ENCODE measurements at places on chromosomes 3 and 15. TPM values are rescaled to one million over a fixed set of nuclear protein-coding genes. Genes with fewer than 3 reads are reported as not detected.

GRCh38 chr15:79339588-79340314 is 28.8 kb downstream of the TMED3 start:
- peak; percentile 42 for DNase-seq

DNA sequence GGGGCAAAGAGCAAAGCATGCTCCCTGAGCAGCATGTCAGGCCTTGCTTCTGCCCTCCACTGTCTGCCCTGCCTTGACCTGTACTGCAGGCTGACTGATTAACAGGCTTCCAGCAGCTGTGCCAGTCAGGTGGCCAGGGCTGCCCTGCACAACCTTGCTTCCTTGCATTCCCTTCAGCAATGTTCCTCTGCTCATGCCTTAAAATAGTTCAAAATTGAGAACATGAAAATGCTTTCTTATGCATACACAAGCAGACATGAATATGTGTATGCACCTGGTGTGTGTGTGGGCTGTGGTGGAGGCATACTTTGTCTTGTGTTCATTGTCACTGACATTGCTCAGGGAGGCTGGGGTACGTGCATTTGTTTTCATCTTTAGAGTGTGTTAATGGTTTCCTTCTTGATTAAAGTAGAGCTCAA is 1.2 kb upstream of the SLC22A13 start:
- no peak for DNase-seq

The GOLGA8K gene
- not detected for total RNA-seq

GRCh38 chr3:99607151-99607550 is 31.2 kb upstream of the COL8A1 start:
- DNase-seq = no peak

- DNase-seq = no peak
Measured at GRCh38 chr3:137205394-137206045, 247.7 kb downstream of the IL20RB start.

DNA sequence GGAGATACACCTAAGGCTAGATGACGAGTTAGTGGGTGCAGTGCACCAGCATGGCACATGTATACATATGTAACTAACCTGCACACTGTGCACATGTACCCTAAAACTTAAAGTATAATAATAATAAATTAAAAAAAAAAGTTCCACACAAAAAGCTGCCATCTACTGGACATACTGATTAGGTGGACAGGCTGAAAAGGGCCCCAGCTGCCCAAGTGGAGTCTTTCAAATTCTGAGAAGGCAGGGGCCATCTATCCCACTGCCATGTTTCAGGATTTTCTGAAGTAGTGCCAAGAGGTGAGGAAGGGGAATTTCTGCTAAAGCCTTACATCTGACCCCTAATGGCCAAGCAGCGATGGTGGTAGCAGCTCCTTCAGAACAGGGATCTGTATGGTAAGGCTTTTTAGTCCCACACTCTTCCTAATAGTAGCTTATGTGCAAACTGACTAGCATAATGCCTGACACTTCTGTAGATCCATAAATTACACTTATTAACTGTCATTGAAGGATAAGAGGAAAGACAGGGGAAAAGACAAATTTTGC is 7.7 kb downstream of the FSTL1 start:
- DNase-seq = no peak

DNA sequence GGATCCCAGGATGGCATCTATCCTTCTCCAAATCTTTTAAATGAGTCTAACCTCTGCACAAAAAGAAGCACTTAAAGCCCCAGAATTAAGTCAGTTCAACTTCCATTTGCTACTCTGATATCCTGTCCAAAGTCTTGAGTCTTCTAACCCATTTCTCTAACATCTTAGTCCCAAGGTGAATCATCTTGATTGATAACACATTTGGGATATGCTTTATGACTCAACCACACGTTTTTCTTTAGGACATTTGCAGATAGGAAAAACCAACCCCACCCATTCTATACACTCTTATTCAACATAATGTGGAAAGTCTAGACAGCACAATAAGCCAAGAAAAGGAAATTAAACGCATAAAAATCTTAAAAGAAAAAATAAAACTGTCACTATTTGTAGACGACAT is 18.8 kb upstream of the TEX9 start:
- no peak for DNase-seq

DNA sequence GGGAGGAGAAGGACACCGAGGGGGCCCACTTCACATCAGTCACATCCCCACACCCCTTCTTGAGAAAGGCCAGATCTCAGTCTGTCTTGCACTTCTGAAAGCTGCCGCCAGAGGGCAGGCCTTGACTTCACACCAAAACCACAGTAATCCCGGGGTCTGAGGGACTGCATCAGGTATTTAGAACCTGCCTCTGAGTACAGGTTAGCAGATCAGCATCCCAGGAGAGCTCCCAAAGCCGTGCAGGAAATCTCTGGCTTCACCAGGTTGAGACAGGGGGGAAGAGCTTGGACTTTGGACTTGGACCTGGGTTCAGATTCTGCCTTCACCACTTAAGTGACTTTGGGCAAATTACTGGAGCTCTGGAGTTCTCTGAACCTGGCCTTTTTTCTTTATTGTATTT is 50.3 kb downstream of the LHFPL4 start:
- DNase-seq = peak; percentile 51

DNA sequence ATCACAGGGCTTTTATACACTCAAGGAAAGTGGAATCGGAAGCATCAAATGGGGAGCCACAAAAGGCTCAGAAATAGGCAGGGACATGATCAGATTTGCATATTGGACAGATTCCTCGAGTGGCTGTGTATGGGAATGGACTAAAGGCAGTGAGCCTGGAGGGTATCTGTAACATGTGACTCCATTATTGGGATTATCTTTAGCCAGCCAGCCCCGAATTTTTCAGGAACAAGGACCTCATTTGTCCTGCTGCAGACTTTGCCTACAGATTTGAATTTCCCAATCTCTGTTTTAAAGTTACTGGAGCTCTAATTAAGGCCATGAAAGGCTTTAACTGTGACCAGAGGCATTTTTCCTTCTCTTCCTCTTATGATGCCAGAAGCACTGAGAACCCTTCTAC is 26.9 kb upstream of the EPHB1 start:
- DNase-seq = no peak

The RARRES1 gene
- total RNA-seq = 1.8 TPM

- no peak for DNase-seq
Measured at GRCh38 chr3:12909710-12910109, 68.3 kb upstream of the RPL32 start.

The PSMA4 gene
- 510 TPM for total RNA-seq

- no peak for DNase-seq
Measured at GRCh38 chr3:65024148-65024547, 336.3 kb upstream of the ADAMTS9 start.

DNA sequence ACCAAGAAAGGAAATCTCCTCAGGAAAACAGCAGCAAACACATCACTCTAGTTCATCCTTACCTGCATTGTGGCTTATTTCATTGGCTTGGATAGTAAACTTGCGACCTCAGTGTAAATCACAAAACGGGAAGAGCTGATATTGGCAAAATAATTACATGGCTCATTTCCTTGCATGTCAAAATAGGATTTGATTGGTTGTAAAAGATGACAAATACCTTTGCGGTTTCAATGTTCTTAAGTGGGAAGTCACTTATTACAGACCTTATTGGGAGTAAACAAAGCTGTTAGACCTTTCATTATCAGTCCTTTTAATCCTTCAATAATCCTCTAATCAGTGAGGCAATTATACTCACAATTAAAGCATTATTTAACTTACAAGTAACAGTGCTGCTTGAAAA is 590.6 kb downstream of the MAGI1 start:
- no peak for DNase-seq

- DNase-seq = peak; percentile 98
Measured at GRCh38 chr15:57607570-57608000, 15.9 kb downstream of the MYZAP start.

DNA sequence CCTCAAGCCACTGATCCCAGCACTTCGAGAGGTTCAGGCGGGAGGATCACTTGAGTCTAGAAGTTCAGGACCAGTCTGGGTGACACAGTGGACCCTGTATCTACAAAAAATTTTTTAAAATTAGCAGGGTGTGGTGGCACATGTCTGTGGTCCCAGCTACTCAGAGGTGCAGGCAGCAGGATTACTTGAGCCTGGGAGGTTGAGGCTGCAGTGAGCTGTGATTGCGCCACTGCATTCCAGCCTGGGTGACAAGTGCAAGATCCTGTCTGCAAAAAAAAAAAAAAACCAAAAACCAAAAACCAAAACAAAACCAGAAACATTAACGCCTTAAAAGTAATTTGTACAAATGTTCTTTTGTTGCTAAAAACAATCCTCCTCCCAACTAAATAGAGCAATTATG is 27.9 kb upstream of the SLC12A8 start:
- DNase-seq = peak; percentile 46

DNA sequence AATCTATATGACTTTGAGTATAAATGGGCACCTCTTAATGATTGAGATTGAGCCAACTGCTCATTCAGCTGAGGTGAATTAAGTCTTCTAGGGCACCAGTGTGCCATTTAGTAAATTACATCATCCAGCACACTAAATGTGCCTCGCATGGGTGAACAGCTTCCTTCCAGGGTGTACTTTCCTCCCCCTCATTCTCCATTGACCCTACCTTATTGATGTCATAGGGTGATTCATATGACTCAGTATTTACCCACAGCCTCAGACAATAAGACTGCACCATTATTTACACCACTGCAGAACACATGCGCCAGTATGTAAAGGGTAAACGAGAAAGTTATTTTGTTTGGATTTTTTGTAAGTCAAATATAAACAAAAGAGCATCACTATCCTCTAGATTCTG is 185.2 kb upstream of the ARL6 start:
- no peak for DNase-seq

DNA sequence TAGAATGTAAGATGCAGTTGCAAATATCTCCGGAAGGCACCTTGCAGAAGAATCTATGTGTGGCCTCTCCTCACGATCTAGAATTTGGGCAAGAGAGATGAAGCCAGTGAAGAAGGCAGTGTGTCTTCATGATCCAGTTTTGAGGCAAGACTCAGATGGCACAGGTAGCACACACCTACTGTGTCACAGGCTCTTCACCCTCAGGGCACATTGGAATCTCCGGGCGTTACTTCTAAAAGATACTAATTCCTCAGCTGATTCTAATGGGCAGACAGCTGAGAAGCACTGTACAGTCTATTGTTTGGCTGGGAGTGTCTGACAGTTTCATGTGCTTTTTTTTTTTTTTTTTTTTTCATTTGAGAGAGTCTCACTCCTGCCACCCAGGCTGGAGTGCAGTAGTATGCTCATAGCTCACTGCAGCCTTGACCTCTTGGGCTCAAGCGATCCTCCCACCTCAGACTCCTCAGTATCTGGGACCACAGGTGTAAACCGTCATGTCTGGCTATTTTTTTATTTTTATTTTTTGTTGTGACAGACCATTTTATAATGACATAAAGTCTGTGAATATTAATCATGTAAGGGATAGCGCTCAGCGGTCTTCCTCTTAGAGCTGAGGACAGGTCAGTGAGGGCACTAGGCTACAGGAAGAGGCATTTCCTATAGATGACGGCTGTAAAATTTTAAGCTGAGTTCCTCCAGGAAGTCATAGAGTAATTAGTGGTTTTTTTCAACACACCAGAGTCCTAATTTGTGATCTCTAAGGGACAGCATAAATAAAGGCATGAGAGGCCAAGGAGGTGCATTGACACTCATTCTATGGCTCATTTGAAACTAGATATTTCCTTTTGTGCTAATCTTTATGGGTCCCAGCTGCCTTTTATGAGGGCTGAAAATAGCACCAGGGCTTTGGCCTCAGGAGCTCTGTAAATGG is 4.0 kb downstream of the C3orf52 start:
- peak; percentile 56 for DNase-seq

The TTLL13 gene
- not detected for total RNA-seq

- DNase-seq = peak; percentile 40
Measured at GRCh38 chr3:128503164-128503651, 10.2 kb upstream of the GATA2 start.

The DAPK2 gene
- 7.3 TPM for total RNA-seq

- DNase-seq = no peak
Measured at GRCh38 chr15:48421362-48421761, 90.1 kb downstream of the DUT start.

DNA sequence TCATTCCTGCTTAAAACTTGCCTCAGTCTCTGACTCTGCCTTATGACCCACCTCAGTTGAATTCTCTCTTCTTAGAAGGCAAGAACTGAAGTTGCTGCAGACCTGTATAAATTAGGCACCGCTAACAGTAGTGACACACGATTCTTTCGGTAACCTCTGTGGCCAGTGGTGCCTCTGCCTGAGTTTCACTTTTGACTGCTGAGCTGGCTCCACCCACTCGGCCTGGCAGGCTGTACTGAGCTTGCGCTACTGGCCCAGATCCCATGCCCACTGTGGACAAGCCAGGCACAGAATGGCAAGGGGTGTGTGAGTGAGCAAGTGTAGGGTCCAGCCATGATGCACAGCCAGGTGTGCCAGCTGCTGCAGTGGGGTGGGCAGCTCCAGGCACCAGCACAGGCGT is 19.1 kb upstream of the EIF1B start:
- DNase-seq = peak; percentile 36

All from M059J (cell line).